ENCODE measurements at places on chromosomes 2 and 18.

- no peak for DNase-seq
Measured at GRCh38 chr2:105338020-105338385, 663 bp downstream of the C2orf49 start.

GRCh38 chr2:8527031-8527430 is 154.8 kb upstream of the ID2 start:
- no peak for DNase-seq

DNA sequence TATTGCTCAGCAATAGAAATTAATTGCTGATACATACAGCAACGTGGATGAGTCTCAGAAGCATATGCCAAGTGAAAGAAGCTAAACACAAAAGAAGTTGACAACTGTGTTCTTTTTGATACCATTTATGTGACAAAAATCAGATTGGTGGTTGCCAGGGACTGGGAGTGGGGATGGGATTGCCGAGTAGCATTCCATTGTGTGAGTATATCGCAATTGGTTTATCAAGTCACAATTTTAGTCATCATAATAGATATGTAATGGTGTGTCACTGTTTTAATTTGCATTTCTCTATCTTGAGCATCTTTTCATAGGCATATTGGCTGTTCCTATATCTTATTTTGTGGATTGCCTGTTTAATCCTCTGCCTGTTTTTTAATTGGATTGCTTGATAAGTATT is 20.9 kb downstream of the STRADB start:
- no peak for DNase-seq

DNA sequence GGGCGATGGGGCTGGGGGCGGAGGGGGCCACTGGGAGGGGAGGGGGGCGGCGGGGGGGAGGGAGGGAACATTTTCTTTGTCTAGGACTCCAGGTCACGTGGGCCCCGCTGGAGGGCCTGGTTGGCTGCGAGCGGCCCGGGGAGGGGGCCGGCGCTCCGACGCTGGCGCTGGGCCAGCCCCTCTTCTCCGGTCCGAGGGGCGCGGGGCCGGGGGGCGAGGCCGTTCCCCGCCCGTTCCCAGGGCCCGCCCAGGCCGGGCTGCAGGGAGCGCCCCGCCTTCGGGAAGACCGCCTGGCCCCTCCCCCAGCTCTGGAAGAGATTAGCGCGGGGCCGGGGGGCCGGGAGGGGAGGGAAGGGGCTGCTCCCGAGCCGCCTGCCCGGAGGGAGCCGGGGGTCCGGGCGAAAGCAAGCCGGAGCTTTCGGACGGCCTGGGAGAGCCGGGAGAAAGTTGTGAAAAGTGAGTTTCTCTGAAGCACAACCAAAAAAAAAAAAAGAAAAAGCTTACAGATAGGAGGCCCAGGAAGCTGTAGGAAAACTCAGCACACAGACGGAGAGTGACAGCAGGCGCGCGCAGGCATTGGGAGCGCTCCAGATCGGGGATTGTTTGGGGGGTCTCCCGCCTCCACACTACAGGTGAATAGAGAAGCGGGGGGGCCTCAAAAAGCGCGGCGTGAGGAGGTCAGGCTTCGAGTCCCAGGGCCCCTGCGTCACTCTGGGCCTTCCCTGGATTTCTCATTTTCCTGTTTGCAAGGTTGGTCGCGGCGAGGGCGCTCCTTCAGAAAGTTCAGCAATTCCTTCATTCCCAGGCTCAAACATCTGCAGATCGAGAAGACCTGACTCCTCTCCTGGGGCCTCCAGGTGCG is 84.1 kb upstream of the POMC start:
- DNase-seq = no peak

- DNase-seq = no peak
Measured at GRCh38 chr2:110948027-110948674, 172.6 kb upstream of the BCL2L11 start.

DNA sequence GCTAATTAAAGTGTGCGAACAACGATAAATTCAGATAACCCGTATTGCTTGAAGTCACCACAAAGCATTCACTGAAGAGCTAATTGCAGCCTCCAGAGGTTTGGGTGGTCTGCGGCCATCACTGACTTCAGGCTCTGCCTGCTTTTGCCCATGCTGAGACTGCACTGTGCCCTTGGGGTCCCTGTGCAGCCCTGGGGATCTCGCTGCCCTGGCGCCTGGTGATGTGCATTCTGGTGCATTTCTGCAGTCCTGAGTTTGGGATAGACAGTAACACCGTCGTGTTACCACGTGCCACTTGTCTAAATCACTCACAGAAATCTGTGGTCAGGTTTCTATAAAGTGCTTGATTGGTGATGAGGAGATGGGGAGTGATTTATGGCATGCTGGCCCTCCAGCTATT is 27.6 kb downstream of the LDLRAD4 start:
- DNase-seq = no peak

- no peak for DNase-seq
Measured at GRCh38 chr2:199480966-199481365, 23.2 kb upstream of the SATB2 start.

DNA sequence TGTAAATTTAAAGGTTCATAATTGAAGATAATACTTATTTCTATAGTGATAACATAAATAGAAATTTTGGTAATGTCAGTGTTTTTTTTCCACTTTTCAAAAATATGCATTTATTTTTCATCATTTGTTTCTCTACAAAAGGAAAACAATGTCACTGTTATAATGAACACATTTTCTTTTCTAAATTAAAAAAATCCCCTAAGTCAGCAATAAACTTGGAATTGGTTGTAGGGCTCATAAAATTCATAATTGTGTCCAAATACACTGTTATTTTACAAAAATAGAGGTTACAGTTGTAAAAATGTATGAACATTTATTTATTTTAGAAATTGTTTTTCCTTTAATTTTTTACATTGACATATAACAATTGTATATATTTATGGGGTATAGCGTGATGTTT is 26.4 kb upstream of the SERPINB12 start:
- no peak for DNase-seq

GRCh38 chr2:241736111-241736510 is 1.7 kb downstream of the D2HGDH start:
- DNase-seq = no peak

GRCh38 chr18:58429442-58429841 is 199.4 kb downstream of the ALPK2 start:
- DNase-seq = no peak

GRCh38 chr2:180715044-180715443 is 265.4 kb upstream of the UBE2E3 start:
- no peak for DNase-seq

DNA sequence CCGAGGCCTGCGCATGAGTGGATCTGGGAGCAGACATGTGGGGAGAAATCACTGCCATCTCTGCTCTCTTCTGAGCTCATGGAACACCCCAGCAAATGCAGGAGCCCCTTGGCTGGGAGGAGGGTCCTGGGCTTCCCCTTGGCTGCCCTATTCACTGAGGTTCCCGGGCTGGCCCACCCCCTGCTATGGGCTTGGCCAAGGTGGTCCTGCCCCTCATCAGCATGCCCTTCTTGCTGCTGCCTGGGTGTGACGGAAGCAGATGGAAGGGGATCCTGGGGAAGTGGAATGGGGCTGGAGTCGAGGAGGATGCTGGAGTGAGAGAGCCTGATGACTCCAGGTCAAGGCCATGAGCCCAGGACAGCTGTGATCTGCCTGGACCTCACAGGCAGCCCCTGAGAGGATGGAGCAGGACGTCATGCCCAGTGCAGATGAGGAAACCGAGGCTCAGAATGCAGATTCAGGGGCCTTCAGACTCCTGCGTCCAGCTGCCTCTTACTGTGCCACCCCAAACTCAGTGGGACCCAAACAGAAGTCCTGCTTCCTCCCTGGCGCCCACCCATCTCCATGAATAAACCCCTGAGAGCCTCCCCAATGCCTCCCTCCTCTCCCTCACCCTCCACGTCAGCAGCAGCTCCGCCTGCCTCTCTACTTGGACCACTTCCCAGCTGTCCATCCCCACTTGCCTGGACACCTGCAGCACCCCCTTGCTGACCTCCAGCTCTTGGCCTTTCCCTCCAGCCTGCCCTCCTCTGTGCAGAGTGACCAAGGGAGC is 4.0 kb downstream of the SNED1 start:
- DNase-seq = no peak

- no peak for DNase-seq
Measured at GRCh38 chr2:158463496-158464095, 6.8 kb downstream of the PKP4 start.

- DNase-seq = no peak
Measured at GRCh38 chr2:146363731-146364130, 1481.1 kb upstream of the ACVR2A start.

DNA sequence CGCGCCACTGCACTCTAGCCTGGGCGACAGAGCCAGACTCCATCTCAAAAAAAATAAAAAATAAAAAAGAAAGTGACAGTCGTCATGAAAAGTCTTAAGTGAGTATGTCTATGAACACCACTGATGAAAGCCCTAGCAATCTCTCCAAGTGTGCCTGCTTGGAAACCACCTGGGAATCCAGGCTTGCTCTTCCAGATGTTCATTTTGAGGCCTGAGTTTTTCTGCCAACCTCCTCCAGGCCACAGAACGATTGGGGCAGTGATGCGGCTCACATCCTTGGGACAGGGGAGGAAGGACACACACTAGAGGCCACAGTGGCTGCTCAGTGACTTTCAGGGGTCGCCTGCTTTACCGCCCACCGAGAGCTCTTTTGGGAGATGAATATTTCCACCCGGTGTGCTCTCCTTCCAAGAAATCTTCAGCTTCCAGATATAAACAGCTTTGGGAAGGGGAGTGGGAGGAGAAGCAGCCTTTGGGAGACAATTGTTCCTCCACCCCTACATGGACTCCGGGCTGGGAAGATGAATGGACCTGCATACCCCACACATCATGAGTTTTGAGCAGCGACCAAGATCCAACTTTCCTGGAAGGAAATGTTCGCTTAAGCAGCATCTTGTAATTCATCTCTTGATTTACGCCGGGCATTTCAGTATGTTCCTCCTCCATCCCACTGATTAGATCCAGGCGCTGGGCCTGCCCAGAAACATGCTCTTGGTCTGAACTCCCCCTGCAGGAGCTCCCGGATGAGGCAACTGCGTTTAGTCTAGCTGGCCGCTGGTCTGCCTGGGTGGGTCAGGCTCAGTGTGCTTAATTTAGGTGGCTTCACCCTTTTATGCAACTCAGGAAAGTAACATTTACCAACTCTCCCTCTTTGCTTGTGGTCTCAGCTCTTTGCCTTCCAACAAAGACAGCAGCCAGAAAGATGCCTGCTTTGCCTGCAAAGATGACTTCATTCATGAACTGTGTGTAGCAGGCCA is 6.2 kb upstream of the ARMC9 start:
- DNase-seq = no peak

- DNase-seq = no peak
Measured at GRCh38 chr2:196277002-196277401, 105.6 kb upstream of the STK17B start.

GRCh38 chr18:79147014-79147413 is 77.8 kb downstream of the ATP9B start:
- no peak for DNase-seq

- no peak for DNase-seq
Measured at GRCh38 chr2:73503992-73504570, 118.4 kb downstream of the ALMS1 start.

Measured in activated T-cell treated with anti-CD3 and anti-CD28 coated beads for 24 hours (primary cell).